A549 treated with ZK216348 at 1 μM for 4 hours (cell line): ENCODE measurements at places on chromosomes 16 and 17. TPM values are rescaled to one million over a fixed set of nuclear protein-coding genes. Genes with fewer than 3 reads are reported as not detected.

FOXC2 gene
- 2.7 to 4.0 TPM (median 3.8 TPM) in 5 replicates for total RNA-seq

COASY gene
- 86.3 to 131 TPM (median 126 TPM) in 5 replicates for total RNA-seq

AKTIP gene
- 17.5 to 34.8 TPM (median 25.0 TPM) in 5 replicates for total RNA-seq

STH gene
- not detected in 5 replicates for total RNA-seq

ITGAX gene
- 0.89 to 1.9 TPM (median 1.2 TPM) in 5 replicates for total RNA-seq

FOXJ1 gene
- 0.38 to 0.71 TPM (median 0.55 TPM) in 5 replicates for total RNA-seq

MT3 gene
- 0.64 to 0.68 TPM in 2 of 5 replicates, not detected in the others for total RNA-seq

HAP1 gene
- total RNA-seq: 1.1 to 1.8 TPM (median 1.5 TPM) in 5 replicates

SHCBP1 gene
- total RNA-seq: 29.9 to 39.6 TPM (median 37.5 TPM) in 5 replicates

NECAB2 gene
- 1.7 to 4.0 TPM (median 1.9 TPM) in 5 replicates for total RNA-seq

VTN gene
- 16.2 to 21.8 TPM (median 18.5 TPM) in 5 replicates for total RNA-seq

ARHGDIA gene
- total RNA-seq: 606 to 641 TPM (median 628 TPM) in 5 replicates

AIPL1 gene
- total RNA-seq: not detected in 5 replicates

TSPOAP1 gene
- not detected in 5 replicates for total RNA-seq

GINS2 gene
- total RNA-seq: 28.5 to 37.8 TPM (median 32.6 TPM) in 5 replicates

CCL3 gene
- not detected in 5 replicates for total RNA-seq

KRT33B gene
- total RNA-seq: not detected in 5 replicates

VWA3A gene
- total RNA-seq: 0.06 TPM in 2 of 5 replicates, not detected in the others

CCL1 gene
- total RNA-seq: not detected in 5 replicates

KRT25 gene
- total RNA-seq: not detected in 5 replicates

KRTAP9-4 gene
- not detected in 5 replicates for total RNA-seq

CCDC137 gene
- total RNA-seq: 51.5 to 77.1 TPM (median 63.3 TPM) in 5 replicates

CES1 gene
- 30.8 to 52.0 TPM (median 33.8 TPM) in 5 replicates for total RNA-seq

PDP2 gene
- total RNA-seq: 3.9 to 6.6 TPM (median 5.1 TPM) in 5 replicates

CCDC40 gene
- total RNA-seq: 4.5 to 8.1 TPM (median 7.3 TPM) in 5 replicates

SOX8 gene
- total RNA-seq: 1.2 to 2.0 TPM (median 1.7 TPM) in 5 replicates

OR3A2 gene
- not detected in 5 replicates for total RNA-seq

CPNE7 gene
- 47.2 to 79.8 TPM (median 72.6 TPM) in 5 replicates for total RNA-seq

TPSAB1 gene
- total RNA-seq: not detected in 5 replicates

CLEC19A gene
- total RNA-seq: 0.06 to 0.22 TPM (median 0.09 TPM) in 4 of 5 replicates, not detected in the other

PRDM7 gene
- not detected in 5 replicates for total RNA-seq

GAST gene
- total RNA-seq: not detected in 5 replicates

MPP3 gene
- 11.5 to 19.4 TPM (median 16.2 TPM) in 5 replicates for total RNA-seq

CHST4 gene
- not detected in 5 replicates for total RNA-seq

RASD1 gene
- 0.51 to 1.5 TPM (median 1.2 TPM) in 5 replicates for total RNA-seq

CES5A gene
- total RNA-seq: not detected in 5 replicates

HIC1 gene
- total RNA-seq: 0.28 to 2.7 TPM (median 2.0 TPM) in 5 replicates

CLEC18B gene
- total RNA-seq: 0.12 to 0.84 TPM (median 0.27 TPM) in 5 replicates

CD300C gene
- 0.13 to 0.38 TPM (median 0.23 TPM) in 4 of 5 replicates, not detected in the other for total RNA-seq

TP53TG3 gene
- 0.39 to 0.70 TPM (median 0.55 TPM) in 3 of 5 replicates, not detected in the others for total RNA-seq

USP6 gene
- 0.04 to 0.07 TPM (median 0.04 TPM) in 3 of 5 replicates, not detected in the others for total RNA-seq

CNOT1 gene
- 130 to 176 TPM (median 144 TPM) in 5 replicates for total RNA-seq

WFDC1 gene
- total RNA-seq: not detected in 5 replicates

CREBBP gene
- total RNA-seq: 14.0 to 21.8 TPM (median 17.7 TPM) in 5 replicates

DHRS7C gene
- total RNA-seq: not detected in 5 replicates

CDH5 gene
- total RNA-seq: 0.12 to 0.33 TPM (median 0.24 TPM) in 5 replicates

SLFN13 gene
- 2.2 to 5.8 TPM (median 5.0 TPM) in 5 replicates for total RNA-seq

SHBG gene
- total RNA-seq: 0.32 to 1.1 TPM (median 0.62 TPM) in 5 replicates

GALR2 gene
- total RNA-seq: 0.27 to 2.0 TPM (median 1.7 TPM) in 5 replicates

TBC1D26 gene
- total RNA-seq: not detected in 5 replicates

ABCC11 gene
- total RNA-seq: 0.12 to 0.22 TPM (median 0.17 TPM) in 4 of 5 replicates, not detected in the other

NPIPA5 gene
- total RNA-seq: 1.9 to 5.4 TPM (median 2.7 TPM) in 4 of 5 replicates, not detected in the other

CIBAR2 gene
- not detected in 5 replicates for total RNA-seq

CCL17 gene
- not detected in 5 replicates for total RNA-seq

PCGF2 gene
- total RNA-seq: 33.0 to 67.7 TPM (median 64.3 TPM) in 5 replicates

RPUSD1 gene
- total RNA-seq: 28.5 to 57.2 TPM (median 55.7 TPM) in 5 replicates
